ENCODE measurements at places on chromosomes 1 and 21.

DNA sequence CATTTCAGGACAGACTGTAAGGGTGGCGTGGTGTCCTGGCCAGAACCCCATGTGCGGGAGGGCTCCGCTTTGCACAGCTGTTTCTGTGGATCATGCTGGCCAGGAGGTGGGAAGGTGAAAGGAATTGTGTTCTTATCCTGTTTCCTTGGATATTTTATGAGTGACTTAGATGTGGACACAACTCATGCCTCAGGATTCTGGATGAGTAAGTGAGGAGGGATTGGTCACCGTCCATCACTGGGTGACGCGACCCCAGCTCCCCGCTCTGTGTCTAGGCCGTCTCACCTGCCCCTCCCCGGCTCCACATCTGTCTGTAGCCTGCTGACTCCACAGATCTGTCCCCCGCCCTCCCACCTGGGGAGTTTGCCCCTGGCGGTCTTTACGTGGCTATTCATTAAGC, 48.8 kb downstream of the PIK3CD start:
- DNase-seq, result peak; percentile 91

DNA sequence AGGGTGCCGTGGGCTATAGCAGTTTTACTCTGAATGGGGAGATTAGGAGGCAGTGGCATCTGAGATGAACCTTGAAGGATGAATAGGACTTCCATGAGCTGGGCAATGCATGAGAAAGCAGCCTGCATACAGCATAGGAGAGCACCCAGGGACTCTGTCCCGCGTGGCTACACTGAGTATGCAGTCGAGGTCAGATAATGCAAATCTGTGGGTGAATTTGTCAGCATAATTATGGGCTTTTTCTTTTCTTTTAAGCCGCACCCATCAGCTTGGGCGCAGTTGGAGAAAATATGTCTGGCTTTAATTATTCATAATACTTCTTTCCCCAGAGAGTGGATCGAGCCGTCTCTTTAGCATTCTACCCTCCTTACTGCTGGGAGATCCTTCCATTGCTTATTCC, 188.5 kb downstream of the ZSCAN20 start:
- no peak for DNase-seq

GRCh38 chr1:121443001-121443540, 258.3 kb downstream of the SRGAP2C start:
- no peak for DNase-seq

DNA sequence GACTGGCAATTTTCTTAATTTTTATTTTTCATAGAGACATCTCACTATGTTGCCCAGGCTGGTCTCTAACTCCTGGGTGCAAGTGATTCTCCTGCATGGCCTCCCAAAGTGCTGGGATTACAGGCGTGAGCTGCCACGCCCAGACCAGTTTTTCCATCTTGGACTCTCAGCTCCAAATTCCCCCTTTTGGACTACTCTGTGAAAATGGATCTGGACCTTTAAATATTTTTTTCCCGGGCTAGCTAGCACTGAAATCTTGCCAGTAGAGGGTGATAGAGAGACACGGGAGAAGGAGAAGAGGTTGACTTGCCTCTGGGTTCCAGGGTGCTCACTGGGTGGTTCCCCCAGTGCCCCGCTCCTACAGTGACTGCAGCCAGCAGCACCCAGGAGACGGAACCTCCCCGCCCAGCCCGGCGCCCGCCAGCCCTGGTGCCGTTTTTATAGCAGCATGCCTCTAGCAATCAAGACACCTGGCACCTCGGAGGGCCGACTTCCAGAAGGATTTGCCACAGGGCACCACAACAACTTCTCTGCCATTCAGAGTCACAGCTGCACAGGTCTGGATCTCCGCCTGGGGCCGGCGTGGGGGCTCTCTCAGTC, 34.7 kb upstream of the SCCPDH start:
- DNase-seq, result peak; percentile 76

GRCh38 chr1:200230671-200231070, 179.2 kb downstream of the ZNF281 start:
- DNase-seq, result no peak
